ENCODE measurements at places on chromosomes 4 and X.

DNA sequence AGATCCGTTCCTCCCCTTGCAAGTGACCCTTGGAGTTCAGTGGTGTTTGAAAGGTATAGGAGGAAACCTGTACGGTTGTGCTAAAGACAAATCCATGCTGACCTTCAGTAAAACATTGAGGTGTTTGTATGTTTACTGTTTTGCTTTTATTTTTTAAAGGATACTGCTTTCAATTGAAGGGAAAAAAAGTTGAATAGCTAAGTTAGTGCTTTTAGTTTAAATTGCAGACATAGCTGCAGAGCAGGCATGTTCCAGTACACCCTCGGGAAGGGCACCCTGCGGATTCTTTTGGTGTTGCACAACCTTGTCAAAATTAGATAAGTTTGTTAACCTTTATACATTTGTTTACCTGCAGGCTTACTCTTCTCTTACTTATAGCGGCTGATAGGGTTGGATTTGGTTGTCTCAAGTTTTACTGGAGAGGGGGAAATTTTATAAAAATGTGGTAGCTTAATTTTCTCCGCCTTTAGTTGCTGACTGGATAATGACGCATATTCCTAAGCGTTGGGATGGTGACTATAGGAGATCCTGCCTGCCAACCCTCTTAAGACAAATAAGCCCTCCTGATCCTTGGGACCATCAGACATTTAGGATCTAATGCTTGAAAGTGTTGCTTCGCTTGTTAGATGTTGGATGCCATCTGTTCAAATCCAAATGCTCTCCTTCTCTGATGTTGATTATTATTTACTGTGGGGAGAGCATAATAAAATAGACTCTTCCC lies 2.0 kb downstream of the RAPGEF2 start:
- DNase-seq, result peak; percentile 32

- peak; percentile 1 for DNase-seq
These were observed 36.5 kb upstream of the PPM1K start for GRCh38 chr4:88320780-88321373.

DNA sequence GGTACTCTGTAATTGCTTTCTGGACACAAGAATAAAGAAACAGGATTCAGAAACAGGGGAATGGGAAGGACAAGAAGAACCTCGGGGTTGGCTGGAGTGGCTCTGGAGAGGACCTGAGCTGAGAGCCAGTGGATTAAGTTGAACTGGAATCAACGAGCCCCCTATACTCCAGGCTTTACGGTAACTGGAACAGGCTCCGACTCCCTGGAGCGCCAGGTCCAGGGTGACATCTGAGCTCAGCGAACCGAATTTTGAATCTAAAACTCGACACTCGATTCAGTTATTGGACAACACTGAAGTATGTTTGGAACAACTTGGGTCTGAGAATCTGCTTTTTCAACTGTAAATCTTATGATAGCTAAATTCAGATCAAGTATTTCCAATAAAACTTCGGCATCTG lies 23.9 kb downstream of the HMX1 start:
- no peak for DNase-seq

DNA sequence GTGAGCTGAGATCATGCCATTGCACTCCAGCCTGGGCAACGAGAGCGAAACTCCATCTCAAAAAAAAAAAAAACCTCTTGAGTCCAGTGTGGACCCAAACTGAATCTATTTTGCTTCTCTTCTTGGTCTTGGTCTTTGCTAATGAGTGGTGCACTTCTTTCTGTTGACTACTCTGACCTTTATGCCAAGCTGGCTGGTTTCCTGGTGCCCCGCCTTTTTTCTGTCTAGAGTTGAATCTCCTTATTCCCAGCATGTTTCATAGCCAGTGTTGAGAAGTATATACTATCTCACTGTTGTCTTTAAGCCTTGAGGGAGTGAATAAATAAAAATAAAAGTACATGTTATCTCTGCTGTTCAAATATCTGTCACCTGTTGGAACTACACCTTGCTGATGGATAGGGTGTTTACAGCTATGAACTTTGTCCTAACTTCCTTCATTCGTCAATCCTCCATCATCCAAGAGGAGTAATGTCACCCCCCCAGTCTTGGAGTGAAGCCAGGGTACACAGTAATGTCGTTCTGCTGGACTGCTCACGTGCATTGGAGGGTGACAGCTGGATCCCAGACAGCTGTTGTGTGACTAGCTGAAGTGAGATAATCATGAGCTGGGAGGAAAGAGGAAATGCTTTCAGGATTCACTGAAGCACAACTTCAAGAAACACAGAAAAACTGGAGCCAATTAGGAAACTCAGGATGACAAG lies 99.3 kb upstream of the PRKG2 start:
- DNase-seq, result peak; percentile 82

Measured in fibroblast of skin of right quadriceps (primary cell).